ENCODE measurements at places on chromosomes 5 and 9.

- DNase-seq = no peak
These were observed 131.0 kb upstream of the DAB2 start for GRCh38 chr5:39555788-39556187.

DNA sequence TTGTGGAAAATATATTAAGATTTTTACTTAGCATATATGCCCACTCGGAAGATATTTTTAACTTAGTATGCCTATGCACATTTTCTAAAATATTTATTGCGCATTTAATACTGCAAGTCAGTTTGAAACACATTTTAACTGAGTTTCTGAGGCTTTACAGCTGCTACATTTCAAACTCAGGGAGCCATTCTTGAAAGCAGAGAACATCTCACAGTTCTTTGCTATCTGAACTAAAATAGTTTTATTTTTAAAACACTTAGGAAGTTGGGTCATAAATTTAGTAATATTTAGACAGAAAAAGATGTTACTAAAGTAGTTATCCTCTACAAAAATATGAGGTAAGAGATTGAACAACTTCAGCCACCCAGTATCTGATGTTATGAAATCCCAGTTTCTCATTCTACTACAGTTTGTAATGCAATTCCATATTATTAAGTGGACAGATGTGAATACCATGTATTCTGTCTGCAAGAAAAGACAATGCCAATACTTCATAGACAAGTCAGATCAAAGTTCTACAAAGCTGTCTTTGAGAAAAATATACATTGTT is 409.9 kb upstream of the EDIL3 start:
- no peak for DNase-seq

- no peak for DNase-seq
These were observed 2265.3 kb upstream of the C9orf72 start for GRCh38 chr9:29838491-29839020.

DNA sequence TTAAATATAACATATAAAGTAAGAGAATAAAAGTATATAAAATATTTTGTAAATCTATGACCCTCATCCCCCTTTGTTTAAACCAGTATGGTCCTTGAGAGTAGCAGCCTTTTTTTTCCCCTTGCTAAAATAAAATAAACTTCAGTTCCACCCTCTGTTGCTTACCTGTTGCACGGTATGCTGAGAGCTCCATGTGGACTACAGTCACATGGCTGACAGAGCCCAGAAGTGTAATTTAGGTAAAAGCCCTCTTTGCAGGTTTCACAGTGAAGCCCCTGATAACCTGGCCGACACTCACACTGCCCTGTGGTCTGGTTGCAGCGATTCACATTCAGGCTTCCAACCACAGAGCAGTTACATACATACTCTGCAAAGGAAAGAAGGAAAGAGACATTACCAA is 55.1 kb downstream of the MEGF9 start:
- DNase-seq = no peak

- no peak for DNase-seq
These were observed 87.1 kb upstream of the ELL2 start for GRCh38 chr5:96048763-96049162.

GRCh38 chr5:8949908-8950307 is 596.0 kb downstream of the SEMA5A start:
- no peak for DNase-seq

- no peak for DNase-seq
These were observed 28.1 kb downstream of the GPX3 start for GRCh38 chr5:151048526-151048925.

DNA sequence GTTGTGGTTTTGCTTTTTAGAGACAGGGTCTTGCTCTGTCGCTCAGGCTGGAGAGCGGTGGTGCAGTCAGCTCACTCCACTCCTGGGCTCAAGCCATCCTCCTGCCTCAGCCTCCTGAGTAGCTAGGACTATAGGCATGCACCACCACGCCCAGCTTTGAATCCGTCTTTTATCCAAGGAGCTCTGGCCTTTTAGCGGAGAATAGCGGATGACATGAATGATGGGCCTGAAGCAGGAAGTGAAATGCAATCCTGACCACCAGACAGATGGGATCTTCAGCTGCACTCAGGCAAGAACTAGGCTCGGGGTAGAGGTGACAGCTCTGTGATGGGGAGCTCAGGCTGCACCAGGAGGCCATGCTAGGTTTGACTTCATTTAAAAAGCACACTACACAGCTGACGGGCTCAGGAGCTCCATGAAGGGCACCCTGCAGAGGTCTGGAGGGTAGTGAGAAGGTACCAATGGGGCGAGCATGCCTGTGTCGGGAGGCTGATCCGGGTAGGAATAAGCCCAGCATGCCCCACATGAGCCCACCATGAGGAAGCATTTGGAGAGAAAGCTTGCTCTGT is 21.9 kb downstream of the POLR1E start:
- no peak for DNase-seq

GRCh38 chr9:92762196-92762595 is 2.4 kb downstream of the BICD2 start:
- no peak for DNase-seq

- no peak for DNase-seq
These were observed 472.0 kb downstream of the ACTL7B start for GRCh38 chr9:108383796-108384195.

GRCh38 chr9:137221506-137222111 is 431 bp downstream of the RNF208 start:
- peak; percentile 19 for DNase-seq
